ENCODE measurements at places on chromosomes 3 and 15. TPM values are rescaled to one million over a fixed set of nuclear protein-coding genes. Genes with fewer than 3 reads are reported as not detected.
A peak's percentile ranks its signal among the peaks of the same experiment; 100 is the strongest.

Gene RETNLB
- not detected for polyA plus RNA-seq

Gene ST6GAL1
- polyA plus RNA-seq = 3.9 TPM

DNA sequence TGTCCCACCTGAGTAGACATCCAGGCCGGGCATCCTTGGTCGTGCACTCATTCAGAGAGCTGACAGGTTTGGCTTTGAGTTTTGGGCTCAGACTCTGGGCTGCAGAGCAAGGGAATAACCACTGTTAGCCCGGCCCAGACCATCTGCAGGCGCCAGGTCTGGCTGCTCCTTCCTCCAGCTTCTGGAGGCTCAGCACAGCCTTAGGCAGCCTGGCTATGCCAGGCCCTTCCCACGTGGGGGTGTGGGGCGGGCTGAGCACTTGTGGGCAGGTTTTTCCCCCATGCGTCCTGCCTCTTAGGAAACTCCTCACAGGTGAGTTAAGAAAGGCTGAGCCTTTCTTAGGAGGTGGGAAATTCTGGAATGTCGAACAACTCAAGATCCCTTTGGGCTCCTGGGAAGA lies 11.2 kb downstream of the PLA2G4B start:
- H3K27me3 ChIP-seq = no peaks in the 10 kb centered on the region
- H3K4me3 ChIP-seq = no peak overlapping the region
- no peak overlapping the region for H3K27ac ChIP-seq
- no peaks in the 10 kb centered on the region for H3K4me1 ChIP-seq
- H3K36me3 ChIP-seq = no peaks in the 10 kb centered on the region

DNA sequence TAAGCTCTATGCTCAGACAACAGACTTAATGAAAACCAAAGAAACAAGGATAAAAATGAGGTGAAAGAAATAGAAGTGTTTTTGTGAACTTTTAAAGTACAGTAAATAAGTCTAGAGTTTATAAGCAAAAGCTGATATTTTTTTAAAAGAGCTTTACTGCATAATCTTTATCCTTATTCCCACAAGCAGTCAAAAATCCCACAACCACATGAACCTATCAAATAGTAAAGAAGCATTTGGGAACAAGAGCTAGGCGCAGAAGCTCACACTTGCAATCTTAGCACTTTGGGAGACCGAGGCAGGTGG lies 103.8 kb upstream of the TJP1 start:
- H3K27ac ChIP-seq = no peak overlapping the region
- H3K4me3 ChIP-seq = no peak overlapping the region
- no peaks in the 10 kb centered on the region for H3K4me1 ChIP-seq
- no peak for DNase-seq
- H3K36me3 ChIP-seq = no peaks in the 10 kb centered on the region

GRCh38 chr3:124584552-124585391 lies 145.5 kb upstream of the UMPS start:
- no peaks in the 10 kb centered on the region for H3K36me3 ChIP-seq
- H3K27ac ChIP-seq = no peak overlapping the region
- H3K27me3 ChIP-seq = no peaks in the 10 kb centered on the region
- no peaks in the 10 kb centered on the region for H3K4me1 ChIP-seq
- peak overlapping the region; percentile 55 for H3K4me3 ChIP-seq
